Pancreas (tissue), 10 donors: ENCODE measurements at places on chromosomes 3 and 15.

- H3K27ac ChIP-seq, result no peak overlapping the region
- H3K27me3 ChIP-seq, result no peaks in the 10 kb centered on the region
- peaks cover 19% of the 10 kb centered on the region for H3K4me1 ChIP-seq
Measured at GRCh38 chr15:47736143-47736786, 19.0 kb downstream of the SEMA6D start.

GRCh38 chr3:46479696-46480095 is 15.0 kb upstream of the LTF start:
- H3K4me1 ChIP-seq, result no peaks in the 10 kb centered on the region
- no peak for DNase-seq
- no peak overlapping the region for H3K4me3 ChIP-seq

DNA sequence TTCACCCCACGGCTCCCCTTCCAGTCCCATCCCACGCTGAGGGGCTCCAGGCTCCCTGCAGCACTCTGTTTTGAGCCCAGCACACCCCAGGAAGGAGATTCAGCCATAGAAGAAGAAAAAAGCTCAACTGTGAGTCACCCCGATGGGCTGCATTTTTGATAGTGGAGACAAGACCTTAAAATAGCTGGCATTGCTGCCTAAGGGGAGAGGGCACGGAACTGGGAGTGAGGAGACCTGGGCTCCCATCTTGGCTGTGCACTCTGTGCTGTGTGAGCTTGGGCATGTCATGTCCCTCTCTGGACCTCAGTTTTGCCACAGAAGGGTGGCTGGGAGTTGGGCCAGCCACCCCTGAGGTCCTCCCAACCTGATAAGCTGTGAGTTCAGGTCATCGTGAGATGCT is 57.2 kb upstream of the SMAD6 start:
- no peaks in the 10 kb centered on the region for H3K4me1 ChIP-seq
- no peaks in the 10 kb centered on the region for H3K36me3 ChIP-seq
- H3K27ac ChIP-seq, result no peak overlapping the region
- no peaks in the 10 kb centered on the region for H3K27me3 ChIP-seq

DNA sequence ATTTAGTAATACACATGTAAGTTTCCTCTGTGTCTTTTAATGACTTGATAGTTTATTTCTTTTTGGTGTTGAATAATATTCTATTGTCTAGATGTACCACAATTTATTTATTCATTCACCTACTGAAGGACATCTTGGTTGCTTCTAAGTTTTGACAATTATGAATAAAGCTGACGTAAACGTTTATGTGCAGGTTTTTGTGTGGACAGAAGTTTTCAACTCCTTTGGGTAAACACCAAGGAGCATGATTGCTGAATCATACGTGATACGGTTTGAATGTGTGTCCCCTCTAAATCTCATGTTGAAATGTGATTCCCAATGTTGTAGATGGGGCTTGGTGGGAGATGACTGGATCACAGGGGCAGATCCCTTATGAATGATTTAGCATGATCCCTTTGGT is 21.5 kb downstream of the SPESP1 start:
- no peaks in the 10 kb centered on the region for H3K27me3 ChIP-seq
- DNase-seq, result no peak
- H3K27ac ChIP-seq, result no peak overlapping the region
- no peaks in the 10 kb centered on the region for H3K4me1 ChIP-seq
- no peak overlapping the region for H3K4me3 ChIP-seq
- H3K36me3 ChIP-seq, result no peaks in the 10 kb centered on the region

DNA sequence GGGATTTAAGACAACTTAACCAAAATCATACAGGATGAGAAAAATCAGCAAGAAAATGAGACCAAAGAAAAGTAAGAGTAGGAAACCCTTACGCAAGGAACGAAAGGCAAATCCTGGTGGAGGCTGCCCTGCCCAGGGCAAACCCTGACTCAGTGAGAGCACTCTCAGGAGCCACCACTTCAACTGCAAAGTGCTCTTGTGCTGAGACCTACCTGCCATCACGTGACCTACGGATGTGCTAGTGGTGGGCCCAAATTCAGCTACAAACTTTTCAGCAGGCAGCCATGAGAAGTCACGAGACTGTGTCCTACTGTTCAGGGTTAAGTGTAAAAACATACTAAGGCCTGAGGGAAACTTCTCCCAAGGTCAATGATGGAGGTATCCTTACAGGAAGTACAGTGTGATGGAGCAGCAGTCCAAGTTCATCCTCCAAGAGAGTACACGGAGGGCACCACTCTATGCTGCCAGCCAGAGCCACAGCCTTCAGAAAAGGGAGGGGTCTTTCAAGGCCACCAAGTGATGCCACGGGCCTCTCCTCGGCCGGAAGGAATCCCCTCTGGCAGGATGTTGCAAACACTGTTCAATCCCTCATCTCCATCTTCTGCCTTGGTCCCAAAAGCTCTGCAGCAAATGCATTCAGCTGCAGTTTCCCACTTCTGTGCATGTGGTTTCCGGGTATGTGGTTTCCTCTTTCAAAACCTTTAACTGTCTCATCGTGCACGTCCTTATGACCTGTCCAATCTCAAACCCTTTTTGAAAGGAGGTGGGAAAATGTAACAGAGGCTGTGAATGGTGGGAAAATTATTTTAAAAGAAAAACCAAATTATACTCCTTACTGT is 9.5 kb downstream of the CHSY1 start:
- H3K27me3 ChIP-seq, result no peaks in the 10 kb centered on the region
- H3K4me3 ChIP-seq, result no peak overlapping the region
- DNase-seq, result no peak
- no peak overlapping the region for H3K27ac ChIP-seq
- peaks cover 5% of the 10 kb centered on the region for H3K4me1 ChIP-seq
